ENCODE measurements at places on chromosomes 1 and 21.

GRCh38 chr1:229894532-229894931 lies 172.5 kb upstream of the GALNT2 start:
- no peaks in the 10 kb centered on the region for H3K27me3 ChIP-seq
- H3K4me3 ChIP-seq: no peak overlapping the region
- no peaks in the 10 kb centered on the region for H3K36me3 ChIP-seq
- DNase-seq: no peak
- no peaks in the 10 kb centered on the region for H3K4me1 ChIP-seq

- no peak for DNase-seq
- H3K36me3 ChIP-seq: peaks cover 18% of the 10 kb centered on the region
- H3K4me3 ChIP-seq: no peak overlapping the region
- H3K4me1 ChIP-seq: peaks cover 16% of the 10 kb centered on the region
Observed at GRCh38 chr1:149962039-149962647, 25.5 kb upstream of the MTMR11 start.

DNA sequence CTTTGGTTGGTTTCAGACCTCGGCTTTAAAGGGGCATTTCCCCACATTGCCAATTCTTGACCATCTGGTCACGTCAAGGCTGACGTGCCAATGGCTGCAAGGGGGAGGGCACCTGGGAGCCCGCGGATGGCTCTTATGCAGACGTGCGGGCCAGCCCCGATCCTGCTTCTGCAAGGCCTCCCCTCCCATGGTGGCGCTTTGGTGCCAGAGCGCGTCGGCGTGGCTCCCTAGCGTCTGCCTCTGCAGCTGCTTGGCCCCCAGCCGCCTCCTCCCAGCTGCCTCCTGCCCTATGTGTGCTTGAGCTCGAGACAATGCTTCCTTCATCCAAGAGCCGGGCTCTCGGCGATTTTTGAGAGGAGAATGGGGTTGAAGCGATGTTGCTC lies 29.1 kb downstream of the SKI start:
- peaks cover 6% of the 10 kb centered on the region for H3K36me3 ChIP-seq
- no peak overlapping the region for H3K4me3 ChIP-seq
- DNase-seq: no peak
- peaks cover 83% of the 10 kb centered on the region for H3K4me1 ChIP-seq
- H3K27me3 ChIP-seq: no peaks in the 10 kb centered on the region

- DNase-seq: no peak
- no peak within 1 kb of the TSS for H3K4me3 ChIP-seq
- no peaks in the 10 kb centered on the region for H3K36me3 ChIP-seq
- peaks cover 4% of the 10 kb centered on the region for H3K27me3 ChIP-seq
- no peaks in the 10 kb centered on the region for H3K4me1 ChIP-seq
Observed at GRCh38 chr1:203085528-203086406, at the start of gene MYOG. Gene MYOG, minus strand, starts transcription at chr1:203086012. Its CDS starts 51 bp downstream, at chr1:203085961.

- no peak overlapping the region for H3K27ac ChIP-seq
- H3K27me3 ChIP-seq: no peaks in the 10 kb centered on the region
- H3K4me1 ChIP-seq: no peaks in the 10 kb centered on the region
- no peak overlapping the region for H3K4me3 ChIP-seq
Observed at GRCh38 chr1:167345386-167345733, 124.7 kb downstream of the POU2F1 start.

- H3K4me1 ChIP-seq: no peaks in the 10 kb centered on the region
- H3K27me3 ChIP-seq: no peaks in the 10 kb centered on the region
- H3K27ac ChIP-seq: no peak overlapping the region
- no peak for DNase-seq
Observed at GRCh38 chr1:185632659-185633423, 101.3 kb upstream of the HMCN1 start.

DNA sequence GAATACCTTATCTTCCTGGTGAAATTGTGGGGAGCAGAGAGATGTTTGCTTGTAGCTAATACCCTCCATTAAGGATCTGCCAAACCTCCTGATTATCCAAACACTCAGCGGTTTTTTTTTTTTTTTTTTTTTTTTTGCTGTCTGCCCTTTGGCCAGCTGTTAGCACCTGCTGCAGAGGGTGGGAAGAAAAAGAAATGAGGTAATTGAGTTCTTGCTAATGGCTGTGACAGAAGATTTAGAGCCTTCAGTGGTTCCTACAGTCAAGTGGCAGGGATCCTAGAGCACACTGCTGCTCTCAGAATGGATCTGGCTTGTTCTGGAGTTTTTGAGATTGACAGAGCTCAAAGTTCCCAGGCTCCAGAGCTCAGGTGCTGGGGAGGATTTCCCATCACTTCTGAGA lies 342.5 kb downstream of the DISC1 start:
- no peaks in the 10 kb centered on the region for H3K4me1 ChIP-seq
- no peak overlapping the region for H3K4me3 ChIP-seq
- H3K27me3 ChIP-seq: no peaks in the 10 kb centered on the region
- H3K27ac ChIP-seq: no peak overlapping the region
- no peak for DNase-seq
- no peaks in the 10 kb centered on the region for H3K36me3 ChIP-seq

DNA sequence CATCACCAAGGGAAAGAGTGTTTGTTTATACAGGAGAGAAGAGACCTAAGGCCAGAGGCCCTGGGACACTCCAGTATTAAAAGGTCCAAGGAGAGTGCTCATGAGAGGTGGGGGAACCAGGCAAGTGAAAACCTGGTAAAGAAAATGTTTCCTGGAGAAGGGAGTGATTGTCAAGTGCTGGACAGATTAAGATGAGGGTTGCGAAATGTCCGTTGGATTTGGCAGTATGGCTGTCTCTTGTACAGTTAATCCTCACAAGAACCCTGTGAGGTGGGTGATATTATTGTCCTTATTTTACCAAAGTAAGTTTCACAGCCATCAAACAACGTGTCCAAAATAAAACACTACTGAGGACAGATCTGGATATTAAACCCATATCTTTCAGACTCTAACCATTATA lies 44.2 kb downstream of the RPAP2 start:
- H3K27ac ChIP-seq: no peak overlapping the region
- no peak for DNase-seq
- H3K4me1 ChIP-seq: no peaks in the 10 kb centered on the region
- no peaks in the 10 kb centered on the region for H3K27me3 ChIP-seq
- H3K36me3 ChIP-seq: no peaks in the 10 kb centered on the region
- no peak overlapping the region for H3K4me3 ChIP-seq

DNA sequence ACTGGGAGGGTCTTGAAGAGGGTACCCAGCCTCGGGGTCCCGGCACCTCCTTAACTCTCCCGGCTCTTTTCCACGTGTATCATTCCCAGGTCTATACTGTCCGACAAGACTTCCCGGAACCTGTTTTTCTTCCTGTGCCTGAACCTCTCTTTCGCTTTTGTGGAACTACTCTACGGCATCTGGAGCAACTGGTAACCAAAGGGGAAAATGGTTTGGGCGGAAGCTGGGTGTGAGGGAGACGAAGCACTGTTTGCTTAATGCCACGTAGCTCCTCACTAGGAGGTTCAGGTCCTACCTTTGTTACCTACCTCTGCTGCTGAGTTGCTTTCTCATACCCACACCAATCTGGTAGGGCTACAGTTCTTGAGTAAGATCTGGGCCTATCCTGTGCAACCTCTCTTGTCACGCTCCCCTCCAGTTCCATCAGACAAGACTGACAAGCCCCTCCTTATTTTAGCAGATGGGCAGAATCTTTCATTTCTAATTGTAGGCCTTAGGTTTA lies 642 bp downstream of the SLC30A7 start:
- peak overlapping the region; percentile 98 for H3K4me3 ChIP-seq
- H3K27me3 ChIP-seq: no peaks in the 10 kb centered on the region
- peaks cover 21% of the 10 kb centered on the region for H3K36me3 ChIP-seq

DNA sequence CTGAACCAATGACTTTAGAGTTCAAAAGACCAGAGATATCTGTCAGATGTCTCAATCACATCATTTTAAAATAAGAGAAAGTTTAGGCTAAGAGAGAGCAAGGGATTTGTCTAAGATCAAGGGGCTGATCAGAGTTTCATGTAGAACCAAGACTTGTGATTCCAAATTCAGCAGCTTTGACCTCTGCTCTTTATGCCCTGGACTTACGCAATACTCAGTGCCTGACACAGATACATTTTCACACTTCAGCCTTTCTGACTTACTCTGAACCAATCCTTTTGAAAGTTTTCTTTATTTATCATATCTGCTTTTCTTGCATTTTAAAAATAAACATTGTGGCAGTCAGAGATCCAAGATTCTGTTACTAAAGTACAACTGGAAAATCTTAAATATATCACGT lies 428.0 kb downstream of the PLPP3 start:
- H3K4me3 ChIP-seq: no peak overlapping the region
- DNase-seq: no peak
- H3K4me1 ChIP-seq: no peaks in the 10 kb centered on the region
- no peaks in the 10 kb centered on the region for H3K36me3 ChIP-seq
- no peak overlapping the region for H3K27ac ChIP-seq

- DNase-seq: no peak
- H3K27ac ChIP-seq: peak overlapping the region; percentile 78
- no peaks in the 10 kb centered on the region for H3K27me3 ChIP-seq
- no peaks in the 10 kb centered on the region for H3K36me3 ChIP-seq
- peaks cover 59% of the 10 kb centered on the region for H3K4me1 ChIP-seq
- H3K4me3 ChIP-seq: peak overlapping the region; percentile 38
Observed at GRCh38 chr21:14543983-14544382, 2.1 kb downstream of the SAMSN1 start.

DNA sequence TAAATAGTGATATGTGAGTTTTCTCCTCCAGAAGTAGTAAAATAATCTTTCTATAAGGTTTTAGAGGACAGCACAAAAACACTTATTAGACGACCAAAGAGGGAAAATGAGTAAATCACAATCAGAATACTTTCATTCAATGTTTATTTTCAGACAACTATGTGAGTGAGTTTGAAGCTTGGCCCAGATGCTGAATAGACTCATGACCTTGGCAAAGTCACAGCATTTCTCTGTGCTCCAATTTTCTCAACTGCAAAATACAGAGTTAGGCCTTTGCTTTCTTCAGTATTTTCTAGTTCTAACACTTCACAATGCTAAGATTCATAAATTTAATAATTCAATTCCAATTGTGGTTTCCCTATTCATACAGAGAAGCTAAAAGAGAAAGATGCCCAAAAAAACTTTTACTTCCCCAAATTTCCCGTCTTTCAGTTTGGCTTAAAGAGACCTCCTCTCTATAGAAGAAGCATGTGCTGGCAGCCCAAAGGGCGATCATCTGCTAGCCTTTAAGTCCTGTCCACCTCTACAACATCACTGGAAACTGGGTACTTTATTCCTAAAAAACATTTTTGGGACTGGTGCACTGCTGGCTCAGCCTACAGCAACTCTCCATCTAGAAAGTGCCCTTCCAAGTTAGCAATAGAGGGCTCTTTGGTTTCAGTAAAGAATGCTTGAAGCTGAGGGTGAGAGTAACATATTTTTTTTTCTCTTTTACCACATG lies 116.8 kb upstream of the GORAB start:
- H3K27me3 ChIP-seq: no peaks in the 10 kb centered on the region
- H3K4me1 ChIP-seq: no peaks in the 10 kb centered on the region
- no peak for DNase-seq
- H3K27ac ChIP-seq: no peak overlapping the region

- H3K36me3 ChIP-seq: no peaks in the 10 kb centered on the region
- no peaks in the 10 kb centered on the region for H3K4me1 ChIP-seq
- no peak overlapping the region for H3K27ac ChIP-seq
Observed at GRCh38 chr1:90798883-90799282, 81.8 kb upstream of the BARHL2 start.

GRCh38 chr1:192311281-192311680 lies 5.5 kb upstream of the RGS21 start:
- H3K27me3 ChIP-seq: no peaks in the 10 kb centered on the region
- no peak for DNase-seq
- no peaks in the 10 kb centered on the region for H3K4me1 ChIP-seq
- no peak overlapping the region for H3K27ac ChIP-seq
- no peak overlapping the region for H3K4me3 ChIP-seq

- no peak for DNase-seq
- no peak overlapping the region for H3K27ac ChIP-seq
- no peaks in the 10 kb centered on the region for H3K4me1 ChIP-seq
- no peaks in the 10 kb centered on the region for H3K36me3 ChIP-seq
Observed at GRCh38 chr1:8059161-8059622, 33.1 kb upstream of the ERRFI1 start.

GRCh38 chr1:221520250-221520649 lies 221.6 kb downstream of the DUSP10 start:
- no peak overlapping the region for H3K4me3 ChIP-seq
- H3K27ac ChIP-seq: no peak overlapping the region

GRCh38 chr1:76892675-76893074 lies 25.4 kb downstream of the ST6GALNAC5 start:
- no peaks in the 10 kb centered on the region for H3K27me3 ChIP-seq
- H3K4me1 ChIP-seq: no peaks in the 10 kb centered on the region
- no peak for DNase-seq
- no peak overlapping the region for H3K27ac ChIP-seq
- H3K4me3 ChIP-seq: no peak overlapping the region

DNA sequence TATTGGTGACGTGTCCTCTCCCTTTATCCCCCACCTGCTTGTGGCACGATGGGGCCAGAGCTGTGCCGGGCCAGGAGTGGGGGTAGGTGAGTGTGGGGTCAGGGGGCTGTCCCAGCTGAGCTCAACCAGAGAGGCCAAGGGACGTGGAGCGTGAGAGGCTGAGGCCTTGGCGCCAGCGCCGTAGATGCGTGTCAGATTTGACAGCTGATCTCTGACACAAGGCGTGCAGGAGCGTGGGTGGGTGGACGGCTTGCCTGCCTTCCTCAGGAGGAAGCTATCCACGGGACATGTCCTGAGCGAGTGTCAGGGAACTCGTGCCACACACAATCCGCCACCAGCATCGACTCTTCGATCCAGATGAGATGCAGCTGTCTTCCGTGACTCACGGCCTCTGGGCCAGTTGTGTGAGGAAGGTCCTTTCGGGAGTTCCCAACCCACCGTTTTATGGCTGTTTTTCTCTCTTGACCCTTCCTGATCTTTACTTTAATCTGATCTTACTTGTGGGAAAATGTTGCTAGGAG lies 56.7 kb downstream of the SPSB1 start:
- H3K36me3 ChIP-seq: no peaks in the 10 kb centered on the region

DNA sequence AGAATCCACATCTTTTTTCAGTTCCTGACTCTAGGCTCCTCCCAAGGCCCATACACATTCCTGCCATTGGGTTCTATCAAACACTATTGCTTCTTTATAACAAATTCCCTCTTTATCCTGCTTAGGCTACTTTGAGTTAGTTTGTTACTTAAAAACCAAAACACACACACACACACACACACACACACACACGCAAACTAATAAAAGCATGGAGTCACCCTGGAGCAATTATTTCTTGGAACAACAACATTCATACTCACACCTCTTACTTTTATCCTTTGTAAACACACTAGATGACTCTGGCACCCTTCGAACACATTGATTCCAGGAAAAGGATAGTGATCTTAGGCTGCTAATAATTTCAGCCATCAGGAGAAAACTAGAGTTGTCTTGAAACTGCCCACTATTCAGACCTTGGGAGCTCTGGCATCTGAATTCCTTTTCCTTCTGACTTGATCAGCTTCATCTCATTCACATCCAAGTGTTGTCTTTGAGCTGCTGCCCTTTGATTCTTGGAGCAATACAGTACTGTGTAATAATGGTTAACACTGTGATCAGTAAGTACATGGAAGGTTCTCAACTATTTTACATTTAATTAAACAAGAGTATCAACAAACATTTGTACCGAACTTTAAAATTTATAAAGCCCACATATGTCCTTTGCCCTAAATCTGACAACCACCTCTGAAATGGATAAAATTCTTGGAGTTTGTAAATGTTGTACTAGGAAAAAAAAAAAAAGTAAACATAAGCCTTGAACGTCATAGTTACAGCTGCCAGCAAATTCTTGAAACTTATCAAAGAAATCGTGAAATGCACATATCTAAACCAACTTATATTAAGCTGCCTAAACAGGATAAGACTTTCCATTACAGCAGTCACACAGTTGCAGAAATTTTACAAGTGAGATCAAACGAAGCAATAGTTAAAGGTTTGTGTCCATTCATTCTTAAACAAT lies 2.8 kb upstream of the SEC22B start:
- H3K4me3 ChIP-seq: no peak overlapping the region
- no peak overlapping the region for H3K27ac ChIP-seq
- no peaks in the 10 kb centered on the region for H3K36me3 ChIP-seq
- no peaks in the 10 kb centered on the region for H3K4me1 ChIP-seq
- no peak for DNase-seq
